ENCODE measurements at places on chromosomes 12 and 14.

DNA sequence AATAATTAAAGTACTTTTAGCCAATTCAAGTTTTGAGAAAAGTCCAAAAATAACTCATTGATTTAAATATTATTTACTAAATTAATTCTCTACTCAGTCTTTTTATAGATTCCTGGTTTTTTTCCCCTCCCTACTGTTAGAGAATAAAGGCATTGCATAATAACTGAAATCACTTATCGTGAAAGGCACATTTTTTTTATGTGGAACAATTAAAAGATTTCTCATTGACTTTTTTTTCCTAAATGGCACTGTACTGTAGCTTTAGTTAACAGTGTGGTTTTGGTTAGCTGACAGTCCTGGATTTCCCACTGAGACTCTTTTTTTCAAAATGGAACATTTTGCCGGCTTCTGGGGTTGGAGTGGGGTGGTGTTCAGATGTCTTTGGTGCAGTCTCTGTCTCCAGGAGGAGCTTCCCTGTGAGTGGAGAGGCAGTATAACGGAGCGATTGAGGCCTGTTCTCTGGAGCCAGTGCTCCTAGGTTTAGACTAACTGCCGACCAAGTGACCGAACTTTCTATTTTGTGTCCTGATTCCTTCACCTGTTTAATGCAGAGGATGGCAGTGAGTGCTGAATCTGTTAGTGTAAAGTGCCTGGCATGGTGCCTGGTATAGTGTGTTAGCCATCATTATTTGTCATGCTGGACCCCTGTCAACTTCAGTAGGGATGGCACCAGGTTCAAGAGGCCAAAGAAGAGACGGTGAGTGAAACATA is 117.7 kb downstream of the ADCK1 start:
- DNase-seq, result no peak

- DNase-seq, result no peak
These were observed 126.8 kb downstream of the KCNK10 start for GRCh38 chr14:88196116-88196890.

DNA sequence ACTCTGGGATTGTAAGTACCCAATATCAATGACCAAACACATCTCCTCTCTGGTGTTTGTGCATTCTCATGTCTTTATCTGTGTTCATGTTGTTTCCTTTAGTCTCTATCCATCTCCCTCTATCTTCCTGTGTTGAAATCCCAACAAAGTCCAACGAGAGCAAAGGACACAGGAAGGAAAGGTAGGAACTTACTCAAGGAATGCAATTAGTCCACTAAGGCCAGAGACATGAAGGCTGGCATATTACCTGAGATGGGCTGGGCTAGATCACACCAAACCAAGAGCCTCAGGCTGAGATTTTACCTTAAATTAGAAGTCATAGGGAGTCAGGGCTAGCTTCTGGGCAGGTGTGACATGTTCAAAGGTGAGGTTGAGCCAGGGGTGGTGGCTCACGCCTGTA is 14.3 kb upstream of the LGALS3 start:
- no peak for DNase-seq

GRCh38 chr12:43807386-43807785 is 1.3 kb upstream of the TWF1 start:
- no peak for DNase-seq
